ENCODE measurements at places on chromosomes 5 and 9.

DNA sequence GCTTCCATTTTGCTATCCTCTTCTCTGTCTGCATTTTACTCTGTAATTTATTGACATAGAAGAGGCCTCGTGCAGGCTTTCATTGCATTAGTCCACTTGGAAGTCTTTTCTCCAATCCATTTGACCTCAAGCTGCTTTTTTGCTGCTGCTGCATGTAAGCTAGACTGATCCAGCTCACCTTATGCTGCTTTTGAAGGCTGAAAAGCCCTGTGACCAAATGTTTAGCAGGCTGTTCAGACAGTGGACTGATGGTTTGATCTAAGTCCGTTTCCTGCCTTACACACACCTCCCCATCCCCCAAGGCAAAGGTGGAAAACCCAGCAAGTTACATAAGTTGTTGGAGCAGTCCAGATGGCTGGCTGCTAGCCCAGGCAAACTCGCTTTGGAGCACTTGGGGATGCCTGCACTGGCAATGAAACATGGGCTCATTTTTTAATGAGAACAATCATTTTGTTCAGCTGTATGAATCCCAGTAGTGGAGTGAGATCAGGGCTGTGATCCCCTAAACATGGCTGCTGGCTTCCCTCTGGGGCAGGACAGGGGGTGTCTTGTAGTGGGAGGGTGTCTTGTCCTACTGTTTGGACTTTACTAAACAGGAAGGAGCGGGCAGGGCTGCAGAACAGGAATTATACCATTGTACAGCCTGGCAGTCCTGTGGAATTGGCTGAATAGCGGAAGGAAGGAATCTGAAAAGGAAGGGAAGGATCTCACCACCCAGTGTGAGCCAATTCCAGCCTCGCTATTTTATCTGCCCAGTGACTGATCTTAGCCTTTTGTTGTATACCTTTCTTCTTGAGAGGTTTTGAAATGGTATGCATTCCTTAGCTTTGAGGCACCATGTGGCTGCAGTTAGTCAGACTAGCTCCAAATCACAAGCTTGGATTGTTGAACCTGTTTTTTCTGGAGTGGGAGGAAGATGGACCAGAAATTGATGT lies 212.0 kb downstream of the ARHGAP26 start:
- no peak for DNase-seq

- DNase-seq, result no peak
These were observed 257.8 kb upstream of the TUSC1 start for GRCh38 chr9:25936031-25936430.

GRCh38 chr5:154194345-154195329 lies 4.1 kb downstream of the GALNT10 start:
- no peak for DNase-seq

GRCh38 chr9:114906922-114907571 lies 23.3 kb downstream of the TNFSF8 start:
- DNase-seq, result no peak

DNA sequence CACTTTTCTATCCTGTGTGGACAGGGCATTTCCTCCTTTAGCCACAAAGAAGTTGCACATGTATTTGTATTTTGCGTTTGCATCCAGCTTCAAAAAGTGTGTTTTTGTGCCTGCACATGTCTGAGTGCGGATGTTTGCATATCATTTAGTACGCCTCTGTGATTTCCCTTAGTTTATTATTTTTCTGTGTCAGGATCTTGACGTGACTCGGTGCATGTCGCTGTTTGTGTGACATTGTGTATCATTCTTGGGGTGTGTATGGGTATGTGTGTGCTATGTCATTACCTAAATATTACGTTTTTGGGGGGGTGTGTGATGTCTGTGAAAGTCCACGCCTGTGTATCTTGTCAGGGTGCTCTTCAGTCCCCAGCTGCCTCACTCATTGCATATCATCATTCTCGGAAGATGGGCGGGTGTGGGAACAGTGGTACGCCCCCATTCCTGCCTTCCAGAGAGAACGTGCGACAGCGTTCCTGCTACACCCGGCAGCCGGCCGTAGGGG lies 416 bp upstream of the PAIP2 start:
- DNase-seq, result no peak

- no peak for DNase-seq
These were observed 22.1 kb downstream of the PTCH1 start for GRCh38 chr9:95494416-95495371.

DNA sequence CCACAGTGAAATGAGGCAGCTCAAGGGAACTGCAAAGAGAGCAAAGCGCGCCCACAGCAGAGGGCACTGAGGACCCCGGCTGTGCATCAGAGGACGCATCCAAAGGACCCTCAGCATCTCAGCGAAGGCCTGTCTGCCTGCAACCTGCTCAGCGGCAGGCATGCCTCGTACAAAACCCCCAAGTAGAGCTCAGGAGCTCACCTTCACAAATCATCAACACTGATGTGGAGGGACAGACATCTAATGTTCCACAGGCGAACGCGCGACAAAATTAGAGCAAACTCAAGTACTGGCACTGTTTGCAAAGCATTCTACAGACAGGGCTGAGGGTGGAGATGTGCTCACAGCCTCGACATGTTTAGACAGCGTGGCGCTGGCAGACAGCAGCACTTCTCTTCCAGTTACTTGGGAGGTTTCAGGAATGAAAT lies 81.0 kb downstream of the DCP2 start:
- DNase-seq, result no peak

DNA sequence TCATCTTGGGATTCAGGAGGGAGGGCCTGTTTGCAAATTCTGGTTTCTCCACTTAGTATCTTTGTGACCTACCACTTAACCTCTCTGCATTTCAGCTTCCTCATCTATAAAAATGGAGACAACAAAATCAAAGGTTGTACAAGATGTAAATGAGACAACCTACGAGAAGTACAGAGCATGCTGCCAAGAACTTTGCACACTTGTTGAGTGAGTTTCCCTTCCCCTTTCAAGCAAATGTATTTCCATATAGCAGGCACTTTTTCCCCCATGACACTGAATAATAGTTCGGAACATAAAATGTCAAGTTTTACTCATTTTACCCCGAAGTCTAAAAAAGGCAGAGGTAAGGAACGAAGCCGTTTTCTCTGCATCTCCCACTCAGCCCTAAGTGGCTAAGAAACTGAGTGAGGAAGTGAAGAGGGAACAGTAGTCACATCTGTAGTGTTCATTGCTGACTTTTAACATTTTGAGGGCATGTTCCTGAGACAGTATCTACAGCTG lies 159.0 kb downstream of the TLE1 start:
- DNase-seq, result no peak

DNA sequence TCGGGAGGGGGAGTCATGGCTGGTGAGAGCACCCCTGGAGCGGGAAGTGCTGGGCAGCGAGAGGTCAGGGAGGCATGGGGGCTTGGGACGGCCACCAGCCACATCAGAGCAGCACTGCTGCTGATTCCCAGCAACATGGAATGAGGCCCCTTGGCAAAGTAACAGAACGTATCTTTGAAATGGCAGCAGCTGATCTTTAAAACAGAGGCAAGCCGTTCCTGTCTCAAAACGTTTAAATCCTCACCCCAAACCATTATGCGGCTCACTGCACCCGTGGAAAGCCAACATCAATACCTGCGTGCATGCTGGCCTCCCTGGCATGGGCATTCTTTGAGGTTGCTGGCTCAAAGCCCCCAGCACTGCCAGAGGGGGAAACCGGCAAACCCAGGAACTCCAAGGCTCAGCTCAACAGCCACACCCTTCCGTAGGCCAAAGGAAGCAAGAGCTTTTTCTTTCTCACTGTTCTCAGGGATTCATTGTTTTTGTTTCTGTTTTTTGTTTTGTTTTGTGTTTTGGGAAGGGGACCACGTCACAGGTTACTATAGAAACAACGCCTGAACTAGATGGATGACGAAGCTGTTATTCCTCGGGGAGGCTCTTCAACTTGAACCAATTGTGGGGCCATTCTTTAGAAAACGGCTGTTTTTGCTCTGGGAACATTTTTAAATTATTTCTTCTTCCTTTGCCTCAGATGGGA lies 28.1 kb upstream of the OBP2B start:
- DNase-seq, result no peak

DNA sequence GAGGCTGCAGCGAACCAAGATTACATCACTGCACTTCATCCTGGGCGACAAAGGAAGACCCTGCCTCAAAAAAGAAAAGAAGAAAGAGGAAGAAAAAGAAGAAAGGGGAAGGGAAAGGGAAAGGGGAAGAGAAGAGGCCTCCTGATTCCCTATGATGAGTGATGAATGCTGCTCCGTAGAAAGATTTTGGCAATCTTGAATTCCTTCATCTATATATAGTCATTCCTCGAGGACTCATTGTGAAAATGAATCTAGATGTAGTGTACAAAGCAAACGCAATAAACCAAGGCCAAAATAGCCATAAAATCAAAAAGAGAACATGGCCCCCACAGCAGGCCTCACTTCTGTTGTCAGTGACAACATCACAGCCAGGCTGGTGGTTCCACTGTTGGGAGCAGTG lies 218.0 kb downstream of the DCP2 start:
- no peak for DNase-seq

DNA sequence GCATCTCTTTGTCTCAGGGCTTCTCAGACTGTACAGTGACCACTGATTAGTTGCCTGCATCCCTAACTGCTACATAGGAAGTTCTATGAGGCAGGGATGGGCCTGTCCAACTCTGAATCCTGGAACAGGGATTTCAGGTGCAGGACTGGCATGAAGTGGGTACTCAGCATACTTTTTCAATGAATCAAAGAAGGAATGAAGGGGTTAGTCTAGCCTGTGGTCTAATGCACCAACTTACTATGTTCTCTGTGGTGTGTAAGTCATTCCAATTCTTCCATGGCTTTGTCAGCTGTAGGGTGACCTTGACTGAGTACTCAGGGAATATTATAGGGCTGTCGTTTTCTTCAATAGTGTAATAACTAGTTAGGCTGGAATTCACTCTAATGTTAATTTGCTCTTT lies 8.3 kb downstream of the COL15A1 start:
- no peak for DNase-seq

- no peak for DNase-seq
These were observed 99.6 kb downstream of the NMUR2 start for GRCh38 chr5:152305525-152305924.

DNA sequence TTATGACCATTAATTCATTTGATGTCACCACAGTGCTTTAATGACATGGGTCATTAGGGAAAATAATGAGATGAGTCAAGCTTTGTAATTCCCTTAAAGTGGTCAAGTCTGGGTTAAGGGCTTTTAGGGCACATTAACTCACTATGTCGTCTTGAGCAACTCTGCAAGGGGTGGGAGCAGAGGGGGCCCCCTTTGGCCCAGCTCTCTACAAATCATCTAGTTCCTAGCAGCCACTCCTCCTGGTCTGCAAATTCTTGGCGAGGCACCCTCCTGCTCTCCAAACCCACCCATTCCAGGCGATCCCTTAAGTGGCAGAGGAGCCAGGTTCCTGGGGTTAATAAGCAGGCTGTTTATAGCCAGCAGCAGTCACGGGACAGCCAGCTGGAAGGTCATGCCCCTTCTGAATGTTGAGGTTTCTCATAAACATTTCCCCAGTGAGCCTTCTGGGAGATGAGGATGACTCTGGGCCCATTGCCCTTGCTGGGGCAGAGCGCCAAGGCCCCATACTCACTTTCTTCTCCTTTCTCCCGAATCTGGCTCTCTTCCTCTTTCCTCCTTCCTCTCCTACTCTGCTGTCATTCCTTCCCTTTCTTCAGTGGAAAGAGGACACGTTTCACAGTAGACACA lies 14.3 kb upstream of the GPX3 start:
- no peak for DNase-seq

GRCh38 chr5:18745042-18745987 lies 1111.1 kb downstream of the TAF11L14 start:
- no peak for DNase-seq

DNA sequence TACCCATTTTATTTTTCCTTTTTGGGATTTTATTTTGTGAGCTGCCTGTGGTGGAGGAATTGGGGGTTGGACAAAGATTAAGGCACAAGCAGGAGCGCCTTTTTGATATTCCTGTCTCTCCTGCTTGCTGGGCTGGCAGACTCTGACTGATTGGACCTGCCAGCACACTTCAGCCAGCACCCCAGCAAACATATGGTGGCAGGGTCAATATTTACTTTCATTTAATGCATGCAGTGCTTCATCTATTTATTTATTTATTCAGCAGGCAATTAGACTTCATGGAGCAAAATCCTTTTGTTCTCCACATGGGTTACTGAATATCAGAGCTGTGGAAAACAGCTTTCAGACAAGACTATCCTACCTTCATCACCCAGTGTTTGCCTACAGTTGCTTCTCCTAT lies 48.4 kb upstream of the EPB41L4A start:
- DNase-seq, result no peak

DNA sequence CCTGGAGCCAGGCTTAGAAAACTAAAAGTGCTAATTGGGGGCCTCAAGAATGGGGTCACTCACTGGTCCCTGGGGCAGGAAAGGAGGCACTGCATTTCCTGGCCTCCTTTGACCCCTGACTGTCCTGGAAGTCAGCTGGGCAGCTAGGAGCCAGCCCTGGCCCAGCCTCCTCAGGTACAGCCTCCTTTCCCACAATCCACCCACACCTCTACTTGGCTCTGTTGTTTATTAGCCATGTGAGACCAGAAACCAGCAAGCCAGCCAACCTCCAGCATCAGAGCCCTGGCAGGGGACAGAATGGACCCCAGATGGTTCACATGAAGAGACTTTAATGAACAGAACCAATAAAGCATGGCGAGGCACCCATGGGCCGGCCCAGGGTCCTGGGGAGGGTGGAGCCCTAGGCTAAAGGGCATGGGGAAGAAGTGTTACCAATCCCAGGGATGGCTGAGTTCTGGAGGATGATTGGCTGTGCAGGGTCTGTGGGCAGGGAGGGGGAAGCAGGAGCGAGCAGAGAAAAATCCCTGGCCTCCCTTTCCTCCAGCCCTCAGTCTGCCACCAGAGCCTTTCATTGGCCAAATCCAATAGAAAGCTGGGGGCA lies 55.3 kb upstream of the ANGPTL2 start:
- no peak for DNase-seq

- no peak for DNase-seq
These were observed 9.9 kb downstream of the PRDM6 start for GRCh38 chr5:123098767-123099513.

GRCh38 chr5:96506376-96506775 lies 73.3 kb upstream of the PCSK1 start:
- no peak for DNase-seq

DNA sequence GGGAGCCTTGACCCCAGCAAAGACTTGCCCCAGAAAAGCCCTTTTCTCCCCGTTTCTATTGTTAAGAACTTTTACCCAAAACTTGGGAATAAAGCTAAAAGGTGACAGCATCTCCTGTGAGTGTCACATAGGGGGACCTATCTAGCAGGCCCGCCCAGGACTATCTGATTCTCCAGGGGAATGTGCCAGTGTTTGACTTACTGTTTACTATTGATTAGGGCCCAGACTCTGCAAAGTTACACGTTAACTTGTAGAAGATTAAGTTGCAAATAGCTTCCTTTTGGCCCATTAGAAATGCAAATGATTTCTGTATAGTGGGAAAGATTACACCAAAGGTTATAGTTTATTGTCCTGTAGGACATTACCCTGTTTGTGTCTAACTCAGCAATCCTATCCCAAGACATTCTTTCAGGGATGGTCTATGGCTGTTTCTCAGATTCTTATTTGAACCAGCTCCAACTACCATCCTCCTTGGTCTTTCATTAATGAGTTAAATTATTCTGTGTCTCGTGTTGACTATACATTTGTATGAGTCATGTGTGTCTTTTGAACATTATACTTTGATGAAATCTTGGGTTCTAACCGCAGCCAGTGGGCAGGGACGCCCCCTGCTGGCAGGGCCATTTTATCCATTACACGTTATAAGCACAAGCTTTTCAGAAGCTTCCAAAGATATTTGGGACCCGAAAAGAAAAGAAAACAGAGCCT lies 60.7 kb downstream of the HRH2 start:
- peak; percentile 77 for DNase-seq

All from stimulated activated CD4-positive, alpha-beta T cell treated with anti-CD3 and anti-CD28 coated beads, TNF-alpha, amount 100 ng/mL, for 24 hours (primary cell).